ENCODE measurements at places on chromosomes 3 and 15. TPM values are rescaled to one million over a fixed set of nuclear protein-coding genes. Genes with fewer than 3 reads are reported as not detected.
A peak's percentile ranks its signal among the peaks of the same experiment; 100 is the strongest.

DNA sequence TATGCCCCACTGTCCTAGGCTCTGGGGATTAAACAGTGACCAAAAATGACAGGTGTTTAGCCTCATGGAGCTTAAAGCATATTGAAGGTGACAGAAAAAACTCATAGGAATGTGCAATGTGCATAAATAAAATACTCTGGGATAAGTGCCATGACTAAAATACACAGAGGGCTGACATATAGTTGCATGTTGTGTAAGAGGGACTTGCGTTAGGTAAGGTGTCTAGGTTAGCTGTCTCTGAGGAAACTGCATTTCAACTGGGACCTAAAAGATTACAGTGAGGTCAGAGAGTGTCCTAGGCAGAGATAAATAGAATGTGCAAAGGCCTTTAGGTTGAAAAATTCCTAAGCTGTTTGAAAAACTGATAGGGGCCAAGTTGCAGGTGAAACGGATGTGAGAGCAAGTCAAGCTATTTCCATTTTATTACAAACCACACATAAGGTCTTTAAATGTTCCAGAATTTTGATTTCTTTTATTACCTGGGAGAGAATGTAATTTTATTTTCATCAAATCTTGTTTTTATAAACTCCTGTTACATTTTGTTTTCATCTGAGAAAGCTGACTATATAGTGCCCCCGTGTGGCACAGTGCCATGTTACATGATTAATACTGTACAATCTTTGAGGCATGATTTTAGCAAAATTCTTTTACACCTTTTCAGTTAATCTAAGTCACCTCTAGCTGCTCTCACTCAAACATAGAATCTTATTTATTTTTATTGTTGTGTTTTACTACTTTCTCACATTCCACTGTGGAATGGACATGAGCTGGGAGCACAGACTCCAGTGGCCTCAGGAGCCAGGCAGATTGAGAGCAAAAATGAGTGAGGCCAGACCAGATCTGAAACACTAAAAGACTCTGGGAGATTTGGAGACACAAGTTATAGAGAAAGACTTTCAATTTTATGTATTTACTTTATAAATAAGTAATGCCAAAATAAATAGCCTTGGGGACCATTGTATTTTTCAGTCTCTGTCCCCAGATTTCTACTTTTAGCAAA is 259.6 kb upstream of the ZNF717 start:
- DNase-seq, result no peak

DNA sequence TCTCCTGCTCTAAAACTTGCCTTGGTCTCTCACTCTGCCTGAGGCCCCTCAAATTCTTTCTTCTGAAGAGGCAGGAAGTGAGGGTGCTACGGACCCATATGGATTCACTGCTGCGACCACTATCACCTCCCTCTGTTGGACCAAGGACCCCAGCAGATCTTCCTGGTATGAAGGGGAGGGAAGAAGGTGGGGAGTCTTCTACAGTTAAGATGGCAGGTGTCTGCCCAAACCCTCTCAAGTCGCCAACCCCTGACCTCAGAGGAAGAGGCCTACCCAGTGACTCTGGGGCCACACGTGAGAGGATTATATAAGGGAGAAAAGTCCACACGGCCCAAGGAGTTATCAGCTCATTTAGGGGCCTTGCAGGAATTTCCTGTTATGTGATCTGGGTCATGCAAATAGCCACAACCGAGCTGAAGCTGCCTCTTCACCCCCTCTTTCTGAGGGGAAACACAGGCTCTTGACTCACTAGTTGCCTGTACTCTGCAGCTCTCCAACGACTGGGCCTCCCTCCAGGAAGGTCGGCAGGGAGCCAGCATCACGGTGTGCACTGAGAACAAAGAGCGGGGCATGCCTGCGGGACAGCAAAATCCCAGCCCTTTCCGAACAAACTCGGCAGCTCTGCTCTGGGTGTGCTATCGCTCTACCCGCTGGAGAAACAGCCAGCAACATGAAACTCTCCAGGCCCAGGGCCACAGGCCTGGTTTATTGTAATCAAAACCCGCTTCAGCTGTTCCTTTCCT is 116.0 kb downstream of the XXYLT1 start:
- peak; percentile 66 for DNase-seq

DNA sequence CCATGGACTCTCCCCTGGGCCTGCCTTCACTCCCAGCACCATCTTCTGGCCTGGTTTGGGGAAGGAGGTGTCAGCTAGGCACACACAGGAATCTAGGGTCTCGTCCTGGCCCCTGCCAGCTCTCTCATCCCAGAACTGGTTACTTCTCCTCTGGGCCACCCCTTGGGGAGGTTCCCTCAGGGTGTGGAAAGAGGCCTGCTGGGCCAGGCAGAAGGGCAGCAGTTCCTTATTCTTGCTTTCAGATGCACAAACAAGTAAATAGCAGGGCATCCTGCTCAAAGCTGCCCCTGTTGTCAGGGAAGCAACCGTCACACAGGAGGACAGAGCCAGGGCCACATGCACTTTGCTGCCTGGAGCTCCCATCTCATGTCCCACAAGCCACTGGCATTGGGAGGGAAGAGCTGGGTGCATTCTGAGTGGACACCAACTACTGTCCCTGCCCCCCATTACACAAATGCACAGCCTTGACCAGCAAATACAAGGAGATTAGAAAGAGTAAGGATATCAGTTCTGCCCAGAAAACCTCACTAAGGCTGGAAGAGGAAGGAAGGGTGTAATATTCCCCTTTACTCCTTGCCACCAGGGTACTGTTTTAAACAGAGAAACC is 108.8 kb upstream of the HACD2 start:
- no peak for DNase-seq

GRCh38 chr3:81723732-81724313 is 37.6 kb downstream of the GBE1 start:
- no peak for DNase-seq

Gene SLC24A5
- total RNA-seq, result not detected

Gene QRICH1
- 187 TPM for total RNA-seq

Gene MYD88
- total RNA-seq, result 52.3 TPM

- no peak for DNase-seq
Observed at GRCh38 chr3:141901914-141902313, 25.5 kb downstream of the ATP1B3 start.

Gene SUSD5
- total RNA-seq, result 0.30 TPM

DNA sequence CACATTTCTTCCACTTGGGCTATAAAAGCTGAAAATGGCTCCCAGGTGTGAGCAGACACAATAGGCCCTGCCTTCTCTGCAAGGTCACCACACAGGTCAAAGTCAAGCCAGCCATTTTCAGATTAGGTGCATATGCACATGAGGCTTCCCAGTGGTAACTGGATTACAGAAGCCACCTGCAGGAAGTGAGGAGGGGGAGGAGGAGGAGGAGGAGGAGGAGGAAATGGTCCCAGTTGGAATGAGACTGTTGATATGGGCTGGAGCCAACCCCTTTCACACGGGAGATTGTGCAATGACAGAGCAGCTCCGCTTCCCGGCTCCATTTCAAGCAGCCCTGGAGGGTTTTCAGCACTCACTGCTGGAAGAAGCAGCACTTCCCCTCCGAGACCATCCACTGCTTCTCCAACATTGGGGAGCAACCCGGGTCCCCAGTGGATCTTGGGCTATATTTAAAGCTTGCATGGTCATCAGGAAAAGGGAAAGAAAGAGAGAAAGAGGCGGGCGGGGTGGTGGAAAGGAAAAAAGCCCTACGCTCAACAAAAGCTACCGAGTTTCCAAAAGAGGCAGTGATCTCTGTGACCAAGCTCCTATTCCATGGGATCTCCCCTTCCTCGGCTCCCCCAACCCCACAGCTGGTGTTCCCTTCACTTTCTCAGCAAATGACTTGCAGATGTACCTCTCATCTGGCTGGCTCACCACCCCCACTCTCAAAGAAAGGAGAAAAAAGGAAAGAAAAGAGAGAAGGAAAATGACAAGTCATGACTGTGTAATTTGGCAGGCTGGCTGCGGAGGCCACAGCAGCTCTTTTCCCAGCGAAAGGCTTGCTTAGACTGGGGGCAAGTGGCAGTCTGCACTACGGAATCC is 58.3 kb downstream of the LRIG1 start:
- no peak for DNase-seq
